Inflammatory macrophage treated with lipopolysaccharide for 1 hour (primary cell): ENCODE measurements at places on chromosomes 6 and 20.

GRCh38 chr6:139249395-139249794 lies 42.4 kb downstream of the TXLNB start:
- peak; percentile 82 for DNase-seq

DNA sequence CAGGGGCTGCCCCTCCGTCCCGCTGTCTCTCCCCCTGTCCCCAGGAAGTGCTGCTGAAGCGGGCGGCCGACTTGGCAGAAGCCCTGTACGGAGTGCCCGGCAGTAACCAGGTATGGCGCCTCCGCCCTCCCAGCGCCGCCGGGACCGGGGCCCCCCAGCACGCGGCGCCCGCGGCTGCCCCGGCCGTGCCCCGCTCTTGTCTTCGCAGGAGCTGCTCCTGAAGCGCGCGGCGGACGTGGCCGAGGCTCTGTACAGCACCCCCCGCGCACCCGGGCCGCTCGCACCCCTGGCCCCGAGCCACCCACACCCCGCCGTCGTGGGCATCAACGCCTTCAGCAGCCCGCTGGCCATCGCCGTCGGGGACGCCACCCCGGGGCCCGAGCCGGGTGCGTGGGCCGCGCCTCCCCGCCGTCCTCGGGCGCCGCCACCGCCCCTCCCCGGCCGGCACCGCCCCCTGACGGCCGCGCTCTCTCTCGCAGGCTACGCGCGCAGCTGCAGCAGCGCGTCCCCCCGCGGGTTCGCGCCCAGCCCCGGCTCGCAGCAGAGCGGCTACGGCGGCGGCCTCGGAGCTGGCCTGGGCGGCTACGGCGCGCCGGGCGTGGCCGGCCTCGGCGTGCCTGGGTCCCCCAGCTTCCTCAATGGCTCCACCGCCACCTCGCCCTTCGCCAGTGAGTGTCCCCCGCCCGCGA lies 48.4 kb downstream of the CPXM1 start:
- peak; percentile 24 for DNase-seq

- DNase-seq, result no peak
Measured at GRCh38 chr6:113767985-113768384, 89.2 kb upstream of the MARCKS start.

GRCh38 chr6:128495536-128496333 lies 24.7 kb downstream of the PTPRK start:
- no peak for DNase-seq

- DNase-seq, result peak; percentile 70
Measured at GRCh38 chr6:37058084-37058586, 52.7 kb downstream of the FGD2 start.

GRCh38 chr6:74268815-74269599 lies 573.0 kb downstream of the CD109 start:
- no peak for DNase-seq

DNA sequence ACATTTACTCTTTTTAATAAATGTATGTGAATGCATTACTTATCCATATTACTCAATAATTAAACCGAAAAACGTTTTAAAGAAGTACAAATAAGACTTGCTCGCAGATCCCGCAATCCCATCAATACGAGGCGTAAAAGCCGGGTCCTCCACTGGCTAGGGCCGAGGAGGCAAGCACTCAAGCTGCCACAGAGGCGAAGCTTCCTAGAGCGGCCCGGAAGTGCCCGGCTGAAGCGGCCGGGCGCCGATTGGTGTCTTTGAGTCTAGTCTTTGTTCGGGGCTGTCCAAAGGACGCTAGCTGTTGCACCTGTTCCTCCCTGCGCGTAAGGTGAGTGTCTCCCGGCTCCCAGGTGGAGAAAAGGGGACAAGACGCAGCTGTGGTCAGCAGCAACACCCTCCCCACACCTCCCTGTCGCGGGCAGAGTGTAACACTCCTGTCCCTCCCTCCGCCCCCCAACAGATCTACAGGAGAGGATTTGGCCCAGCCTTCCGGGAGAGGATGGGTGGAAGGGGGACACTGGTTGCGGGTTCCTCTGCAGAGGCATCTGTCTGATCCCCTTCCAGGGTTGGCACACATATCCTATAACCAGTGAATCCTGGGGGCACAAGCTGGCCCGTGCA lies at the start of gene ZSCAN16:
ZSCAN16 (plus strand) TSS at position 260 of the 621 bp plus-strand sequence. CDS start 835 bp downstream, outside the sequence.
- peak; percentile 78 for DNase-seq

DNA sequence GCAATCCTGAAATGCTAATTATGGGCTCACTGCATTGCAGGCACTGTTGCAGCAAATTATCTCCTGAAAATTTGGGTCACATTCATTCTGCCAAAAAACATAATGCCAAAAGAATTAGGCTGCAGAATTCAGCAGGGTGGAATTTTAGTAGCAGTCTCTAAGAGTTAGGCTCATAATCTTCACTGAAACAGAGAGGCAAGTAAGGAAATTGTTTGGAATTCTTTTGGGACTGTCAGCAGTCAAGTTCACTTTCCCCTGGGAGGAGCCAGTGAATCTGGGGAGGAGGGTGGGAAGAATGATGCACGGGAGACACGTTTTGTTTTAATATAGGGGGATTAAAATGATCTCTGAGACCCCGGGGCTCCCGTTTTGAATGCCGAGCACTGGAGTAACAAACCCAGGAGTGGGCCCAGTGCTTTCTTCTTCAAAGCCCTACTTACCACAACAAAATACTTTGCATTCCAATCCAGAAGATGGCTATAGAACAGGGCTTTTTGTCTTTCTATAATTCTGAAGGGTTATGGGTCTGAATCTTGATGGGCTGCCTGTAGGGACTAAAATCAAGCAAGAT lies 44.7 kb downstream of the SOBP start:
- no peak for DNase-seq

DNA sequence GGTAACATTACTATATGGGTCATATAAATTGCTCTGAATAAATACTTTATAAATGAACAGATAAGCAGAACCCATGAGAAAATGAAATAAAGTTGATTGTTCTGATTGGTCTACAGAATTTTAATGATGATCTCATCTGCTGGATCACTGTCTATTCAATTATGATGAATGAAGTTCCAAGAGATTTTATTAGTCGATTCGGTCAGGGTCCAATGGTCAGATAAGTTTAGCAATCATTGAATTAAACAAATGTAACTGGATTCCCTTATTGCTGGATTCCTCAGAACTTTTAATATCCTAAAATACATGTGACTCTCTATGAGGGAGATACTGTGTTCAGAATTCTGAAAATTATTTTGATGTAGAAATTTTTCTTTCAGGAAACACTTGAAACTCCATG lies 715.2 kb downstream of the EPM2A start:
- no peak for DNase-seq

DNA sequence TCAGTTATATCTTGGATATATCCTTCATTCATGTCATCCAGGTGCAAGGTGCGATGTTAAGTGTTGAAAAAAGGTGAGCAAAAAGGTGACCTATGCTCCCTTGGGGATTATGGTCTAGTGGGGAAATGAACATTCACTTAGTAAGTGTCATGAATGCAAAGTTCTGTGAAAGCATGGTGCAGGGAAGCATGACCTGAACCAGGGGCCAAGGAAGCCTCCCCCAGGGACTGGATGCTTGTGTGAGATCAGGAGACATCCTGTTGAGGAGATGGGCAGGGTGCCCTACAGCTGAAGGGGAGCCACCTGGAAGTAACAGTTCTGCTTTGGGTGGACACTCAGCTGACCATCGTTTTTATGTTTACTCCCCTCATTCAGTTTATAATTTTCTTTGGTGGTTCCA lies 179.5 kb downstream of the SYNDIG1 start:
- no peak for DNase-seq

- DNase-seq, result no peak
Measured at GRCh38 chr20:32622585-32623468, 37.7 kb upstream of the NOL4L start.

GRCh38 chr20:35304956-35305355 lies 12.7 kb upstream of the FAM83C start:
- no peak for DNase-seq

DNA sequence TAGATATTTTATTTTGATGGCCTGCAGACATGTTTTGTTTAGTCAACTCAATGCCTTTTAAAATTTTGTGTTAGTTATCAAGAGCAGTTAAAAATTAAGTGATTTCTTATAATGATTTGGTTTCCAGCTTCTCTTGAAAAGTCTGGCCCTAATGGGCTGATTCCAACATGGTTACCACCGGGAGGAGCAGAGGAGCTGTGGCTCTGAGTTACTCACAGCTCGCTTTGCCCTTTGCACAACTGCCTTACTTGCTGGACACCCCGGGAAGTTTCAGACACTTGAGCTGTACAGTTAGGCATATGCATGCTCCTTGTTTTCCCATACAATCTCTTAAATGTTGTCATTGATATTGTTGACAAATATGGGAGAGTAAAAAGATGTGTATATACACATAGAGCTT lies 173.1 kb upstream of the MMS22L start:
- no peak for DNase-seq

DNA sequence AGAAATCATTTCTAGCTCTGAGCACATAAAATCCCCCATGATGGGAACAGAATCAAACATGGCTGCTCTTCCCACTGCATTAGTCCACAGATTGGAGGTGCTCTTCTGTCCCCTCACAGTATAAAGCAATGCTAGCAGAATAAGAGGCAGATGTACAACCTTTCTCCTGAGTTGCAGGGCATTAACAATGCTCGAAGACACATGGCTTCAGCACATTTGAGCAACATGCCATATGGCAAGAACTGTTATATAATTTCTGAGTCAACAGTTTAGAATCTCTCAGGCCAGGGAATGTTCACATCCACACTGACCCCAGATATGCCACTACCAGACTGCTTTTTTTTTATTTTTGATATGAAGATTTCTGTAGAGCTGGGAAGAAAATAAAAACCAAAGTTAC lies 119.6 kb downstream of the KIF13A start:
- no peak for DNase-seq

GRCh38 chr20:38059832-38060231 lies 26.3 kb downstream of the RPRD1B start:
- DNase-seq, result no peak

GRCh38 chr20:20561841-20562240 lies 150.6 kb downstream of the RALGAPA2 start:
- no peak for DNase-seq

DNA sequence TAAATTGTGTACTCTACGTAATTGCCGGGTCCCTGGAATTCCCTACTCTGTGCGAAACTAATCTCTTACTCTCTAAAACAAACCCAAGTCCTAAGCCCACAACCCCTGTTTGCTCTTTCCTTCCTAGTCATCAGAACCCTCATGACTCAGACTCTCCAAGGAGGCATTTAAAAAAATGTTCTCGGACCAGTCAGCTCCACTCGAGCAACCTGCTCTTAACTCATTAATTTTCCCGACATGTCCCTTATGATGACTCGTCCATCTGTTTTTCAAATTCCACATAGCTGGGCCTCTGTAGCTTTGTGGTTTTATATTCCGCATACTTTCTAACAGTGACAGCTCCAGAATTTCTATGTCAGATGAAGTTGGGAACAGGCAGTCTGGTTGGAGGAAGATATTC lies 2.6 kb upstream of the MUC22 start:
- DNase-seq, result no peak

GRCh38 chr20:63161176-63161651 lies 54.7 kb downstream of the YTHDF1 start:
- DNase-seq, result no peak

DNA sequence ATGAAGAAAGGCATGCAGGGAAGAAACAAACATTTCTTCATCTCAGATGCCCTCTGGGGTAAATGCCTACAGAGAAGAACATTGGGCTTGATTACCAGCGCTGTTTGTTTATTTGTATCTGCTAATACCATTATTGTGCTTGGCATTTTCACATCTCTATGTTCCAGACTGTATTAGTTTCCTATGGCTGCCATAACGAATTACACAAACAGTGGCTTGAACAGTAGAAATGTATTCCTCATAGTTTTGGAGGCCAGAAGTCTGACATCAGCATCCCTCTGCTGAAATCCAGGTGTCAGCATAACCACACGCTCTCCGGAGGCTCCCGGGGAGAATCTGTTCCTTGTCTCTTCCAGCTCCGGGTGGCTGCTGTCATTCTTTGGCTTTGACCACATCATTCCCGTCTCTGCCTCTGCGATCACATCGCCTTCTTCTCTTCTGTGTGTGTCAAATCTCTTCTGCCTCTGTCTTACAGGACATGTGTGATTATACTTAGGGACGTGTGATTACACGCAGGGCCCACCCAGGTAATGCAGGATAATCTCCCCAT lies 241.6 kb upstream of the SUPT3H start:
- no peak for DNase-seq

DNA sequence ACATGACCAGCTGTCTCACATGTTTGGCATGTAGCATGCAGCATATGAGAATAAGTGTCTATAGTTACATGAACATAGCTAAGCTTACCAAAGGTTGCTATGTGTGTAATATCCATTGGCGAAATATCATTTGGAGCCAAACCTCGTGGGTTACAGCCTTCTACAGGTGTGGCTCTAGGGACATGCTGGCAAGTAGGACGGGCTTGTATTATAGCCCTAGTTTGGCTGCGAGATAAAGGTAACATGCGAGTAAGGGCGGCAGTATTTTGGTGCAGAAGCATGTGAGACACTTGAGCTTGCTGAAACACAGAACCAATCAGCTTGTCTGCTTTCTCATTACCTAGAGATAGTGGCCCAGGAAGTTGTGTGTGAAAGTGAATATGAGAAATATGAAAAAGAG lies 6.5 kb upstream of the ABHD12 start:
- no peak for DNase-seq

GRCh38 chr6:150377211-150377781 lies 8.5 kb downstream of the IYD start:
- no peak for DNase-seq

DNA sequence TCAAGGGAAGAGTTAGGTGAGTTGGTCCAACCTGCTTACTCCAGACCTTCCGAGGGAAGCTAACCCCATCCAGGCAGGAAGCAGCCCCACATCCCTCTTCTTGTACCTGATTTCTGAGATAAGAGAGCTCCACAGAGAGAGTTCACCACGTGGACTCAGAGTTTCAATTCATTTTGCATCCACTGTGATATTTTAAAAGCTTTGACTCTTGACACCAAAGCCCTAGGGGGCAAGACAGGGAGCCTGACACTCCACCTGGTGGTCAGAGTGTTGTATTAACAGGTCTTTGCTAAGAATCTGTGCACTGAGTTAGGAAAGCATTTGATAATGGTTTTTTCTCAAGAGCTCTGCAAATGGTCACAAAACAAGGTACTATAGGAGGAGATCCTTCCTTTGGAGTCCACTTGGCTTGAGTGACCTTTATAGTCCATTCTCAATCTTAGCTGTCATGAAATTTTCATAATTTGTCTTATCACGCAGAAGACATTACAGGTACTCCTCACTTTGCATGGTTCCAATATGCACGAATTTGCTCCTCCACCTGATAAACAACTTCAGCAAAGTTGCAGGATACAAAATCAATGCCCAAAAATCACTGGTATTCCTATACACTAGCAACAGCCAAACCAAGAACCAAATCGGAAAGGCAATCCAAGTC lies 56.2 kb upstream of the RIPOR2 start:
- DNase-seq, result peak; percentile 87

DNA sequence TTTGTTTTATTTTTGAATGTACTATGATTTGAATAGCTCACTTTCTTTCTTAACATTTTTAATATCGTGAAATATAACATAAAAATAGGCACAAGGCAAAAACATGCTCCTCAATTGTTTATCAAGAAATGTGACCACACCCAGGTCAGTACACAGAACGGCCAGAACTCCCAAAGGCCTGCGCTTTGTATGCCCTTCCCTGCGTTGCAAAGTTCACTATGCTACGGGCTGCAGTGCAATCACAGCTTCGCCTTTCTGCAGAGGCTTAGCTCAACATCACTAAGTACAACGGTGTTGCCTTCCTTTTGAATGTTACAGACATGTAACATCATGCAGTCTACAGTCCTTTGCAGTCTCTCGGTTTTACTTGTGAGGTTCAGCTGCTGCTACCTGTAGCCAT lies 333.4 kb downstream of the THBS2 start:
- DNase-seq, result no peak
